Activated T-helper 17 cell treated with anti-CD3 and anti-CD28 coated beads, Interleukin-2, amount 50 U/mL, for 72 hours (primary cell): ENCODE measurements at places on chromosomes 3 and 15. TPM values are rescaled to one million over a fixed set of nuclear protein-coding genes. Genes with fewer than 3 reads are reported as not detected.

DOCK3 gene
- 3.8 TPM for total RNA-seq

SI gene
- total RNA-seq = not detected

LSAMP gene
- not detected for total RNA-seq

GORASP1 gene
- total RNA-seq = 21.2 TPM

SMCO1 gene
- total RNA-seq = not detected

ACKR2 gene
- 1.3 TPM for total RNA-seq

- ATAC-seq = no peak
Observed at GRCh38 chr3:25144430-25144829, 283.6 kb upstream of the RARB start.

GRCh38 chr3:63639806-63640205, 12.7 kb upstream of the SNTN start:
- no peak for ATAC-seq

DNA sequence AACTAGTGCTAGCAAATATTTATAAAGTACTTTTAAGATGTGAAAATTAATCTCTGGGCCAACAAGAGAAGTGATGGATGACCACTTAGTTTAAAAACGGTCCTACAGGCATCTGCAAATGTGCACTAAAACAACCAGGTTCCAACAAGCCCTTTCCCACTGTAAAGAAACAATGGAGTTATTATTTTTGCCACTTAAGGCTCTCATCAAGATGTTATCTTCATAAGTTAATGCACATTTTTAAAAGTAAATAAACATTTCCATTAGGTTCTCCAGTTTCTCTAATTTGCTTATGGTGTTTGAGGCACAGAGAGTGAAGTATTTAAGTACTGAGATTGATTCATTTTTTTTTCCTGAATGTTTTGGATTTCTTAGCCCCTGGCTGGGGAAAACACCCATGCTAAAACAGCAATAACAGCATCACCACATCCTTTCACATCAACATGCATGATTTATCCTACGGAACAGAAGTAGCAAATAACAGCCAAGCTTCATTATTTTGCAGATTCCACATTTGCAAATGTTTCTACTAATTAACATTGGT, 20.8 kb downstream of the ABI3BP start:
- ATAC-seq = no peak

GRCh38 chr15:40055576-40056293, 16.8 kb upstream of the SRP14 start:
- no peak for ATAC-seq

DNA sequence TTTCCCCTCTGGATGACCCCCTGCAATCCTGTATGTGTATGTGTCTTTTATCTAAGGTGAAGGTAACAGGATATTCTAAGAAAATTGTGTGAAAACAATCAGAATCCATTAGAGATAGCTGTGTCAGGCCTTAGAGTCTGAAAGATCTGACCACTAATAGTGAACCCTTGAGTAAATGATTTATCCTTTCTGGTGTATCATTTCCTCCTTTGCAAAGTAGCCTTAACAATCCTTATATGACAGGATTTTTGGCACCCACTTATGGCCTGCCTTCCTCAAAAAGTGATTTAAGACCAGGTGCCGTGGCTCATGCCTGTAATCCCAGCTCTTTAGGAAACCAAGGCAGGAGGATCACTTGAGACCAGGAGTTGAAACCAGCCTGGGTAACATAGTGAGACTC, 110.2 kb downstream of the RBPMS2 start:
- no peak for ATAC-seq

DNA sequence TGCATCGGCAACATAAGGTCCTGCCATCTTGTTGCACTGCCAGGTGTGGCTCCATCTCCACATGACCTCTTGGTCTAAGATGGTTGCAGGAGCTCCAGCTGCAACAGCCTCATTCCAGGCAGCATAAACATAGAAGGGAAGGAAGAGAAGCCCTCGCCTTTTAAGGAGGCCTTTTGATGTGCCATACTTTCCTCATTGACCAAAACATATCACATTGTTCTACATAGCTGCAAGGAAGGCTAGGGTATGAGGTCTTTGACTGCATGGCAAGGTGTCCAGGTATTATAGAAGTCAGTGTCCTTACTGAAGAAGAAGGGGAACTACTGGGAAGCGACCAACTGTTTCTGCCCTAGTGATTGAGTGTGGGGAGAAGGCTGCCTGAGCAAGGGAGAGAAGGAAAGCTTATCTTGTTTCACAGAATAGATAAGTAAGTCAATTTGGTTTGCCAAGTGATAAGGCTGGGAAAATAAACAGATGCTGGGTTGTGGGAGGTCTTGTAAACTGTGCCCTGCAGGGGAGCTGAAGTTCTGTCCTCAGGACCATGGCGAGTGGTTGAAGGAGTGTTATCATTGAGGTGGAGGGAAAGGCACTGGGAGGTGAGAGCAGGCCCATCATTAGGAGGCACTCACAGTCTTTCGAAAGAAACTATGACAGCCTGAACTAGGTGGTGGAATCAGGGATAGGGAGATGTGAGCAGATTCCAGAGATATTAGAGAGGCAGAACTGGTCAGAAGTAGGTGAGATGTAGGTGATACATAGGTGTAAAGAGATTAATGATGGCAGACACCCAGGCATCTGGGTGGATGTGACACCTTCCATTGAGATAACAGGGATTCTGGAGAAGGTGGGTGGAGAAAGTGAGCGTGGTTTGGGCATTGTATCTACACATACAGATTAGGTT, 93.8 kb upstream of the IGF1R start:
- no peak for ATAC-seq
